ENCODE measurements at places on chromosomes 3 and 15.
A peak's percentile ranks its signal among the peaks of the same experiment; 100 is the strongest.

DNA sequence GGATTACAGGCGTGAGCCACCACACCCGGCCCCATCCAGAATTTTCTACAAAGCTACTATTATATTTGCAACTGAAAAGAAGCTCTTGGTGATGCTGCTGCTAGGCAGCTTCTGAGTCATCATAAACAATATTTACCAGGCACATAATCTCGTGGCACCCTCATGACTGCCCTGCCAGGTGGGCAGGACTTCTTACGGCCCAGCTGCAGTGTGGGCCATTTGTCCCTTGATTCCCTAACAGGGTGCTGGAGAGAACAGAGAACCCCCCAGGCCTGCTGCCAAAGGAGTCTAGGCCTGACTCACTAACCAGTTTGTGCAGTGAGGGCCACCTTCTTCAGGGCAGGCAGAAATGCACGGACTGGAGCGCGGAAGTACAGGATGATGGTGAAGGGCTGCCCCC, 4.9 kb downstream of the EPB42 start:
- no peak for DNase-seq

DNA sequence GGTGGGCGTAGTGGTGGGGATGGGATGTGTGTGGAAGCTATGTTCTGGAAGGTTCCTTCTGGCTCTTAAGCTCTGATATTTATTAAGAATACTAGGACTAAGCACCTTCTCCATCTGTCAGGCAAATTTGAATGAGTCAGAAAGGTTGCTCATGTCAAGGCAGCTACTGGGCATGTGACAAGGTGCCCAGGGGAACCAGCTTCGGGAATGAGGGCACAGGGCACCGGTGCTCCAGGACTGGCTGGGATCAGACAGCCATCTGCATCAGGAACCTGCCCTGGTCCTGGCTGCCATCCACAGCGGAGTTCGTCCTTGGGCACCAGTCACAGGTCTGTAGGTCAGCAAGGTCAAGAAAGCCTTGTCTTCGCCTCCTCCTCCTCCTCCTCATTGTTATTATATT, 32.5 kb downstream of the CA12 start:
- no peak for DNase-seq

DNA sequence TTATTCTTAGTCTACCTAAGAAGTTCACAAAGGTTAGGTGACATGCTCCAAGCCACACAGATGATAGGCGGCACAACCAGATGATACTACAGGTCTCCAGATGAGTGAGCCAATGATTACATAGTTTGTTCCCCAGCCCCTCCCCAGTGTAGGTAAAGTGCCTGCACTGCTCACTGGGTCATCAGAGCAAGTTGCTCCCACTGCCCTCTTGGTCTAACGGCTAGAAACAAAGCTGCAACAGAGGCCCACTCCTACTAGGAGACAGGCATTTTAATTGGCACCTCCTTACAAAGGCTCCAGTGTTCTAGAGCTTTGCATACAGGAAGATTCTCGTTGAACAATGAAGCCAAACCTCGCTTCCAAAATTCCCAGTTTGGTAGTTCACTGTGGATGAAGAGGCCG, 47.3 kb downstream of the TMEM44 start:
- no peak for DNase-seq

DNA sequence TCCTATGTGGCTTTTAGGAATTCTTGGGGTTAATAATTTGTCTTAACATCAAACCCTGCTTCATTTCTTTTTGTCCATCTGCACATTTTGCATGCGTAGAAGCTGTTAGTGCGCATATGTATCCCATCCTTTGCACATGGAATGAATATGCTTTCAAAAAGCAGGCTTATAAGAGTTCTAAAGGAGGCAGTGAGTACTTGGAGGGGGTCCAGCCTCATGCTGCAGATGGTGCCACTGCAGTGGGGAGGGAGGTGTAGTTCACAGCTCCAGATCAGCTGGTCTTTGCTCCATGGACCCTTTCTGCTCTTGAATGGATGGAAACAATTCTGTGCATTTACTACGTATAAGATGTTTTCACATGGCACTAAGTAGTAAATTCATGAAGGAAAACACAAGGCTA, 20.7 kb upstream of the SSR3 start:
- DNase-seq: no peak

DNA sequence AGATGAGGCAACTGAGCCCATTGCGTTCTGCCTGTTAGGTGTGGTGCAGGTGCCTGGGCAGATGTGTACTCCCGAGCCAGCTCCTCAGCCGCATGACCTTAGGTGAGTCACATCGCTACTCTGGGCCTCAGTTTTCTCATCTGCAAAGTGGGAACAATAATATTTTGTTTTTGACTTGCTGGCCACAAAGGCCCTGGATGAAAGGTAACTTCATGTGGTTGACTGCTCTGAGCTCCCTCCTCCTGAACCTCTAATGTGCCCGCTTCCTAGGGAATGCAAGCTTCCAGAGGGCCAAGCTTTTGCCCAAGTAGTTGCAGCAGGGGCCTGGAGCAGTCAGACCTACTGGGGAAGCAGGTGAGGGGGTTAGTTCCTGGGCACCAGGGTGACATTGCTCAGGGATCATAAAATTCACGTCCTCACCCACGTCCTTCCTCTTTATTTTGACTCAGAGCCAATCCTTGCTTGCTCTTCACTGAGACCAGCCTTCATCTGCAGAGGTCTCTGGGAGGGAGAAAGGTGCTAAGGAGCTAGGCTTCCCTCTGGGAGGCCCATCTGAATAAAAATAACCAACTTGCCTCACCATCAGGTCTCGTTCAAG, 149.0 kb upstream of the TLE3 start:
- no peak for DNase-seq

DNA sequence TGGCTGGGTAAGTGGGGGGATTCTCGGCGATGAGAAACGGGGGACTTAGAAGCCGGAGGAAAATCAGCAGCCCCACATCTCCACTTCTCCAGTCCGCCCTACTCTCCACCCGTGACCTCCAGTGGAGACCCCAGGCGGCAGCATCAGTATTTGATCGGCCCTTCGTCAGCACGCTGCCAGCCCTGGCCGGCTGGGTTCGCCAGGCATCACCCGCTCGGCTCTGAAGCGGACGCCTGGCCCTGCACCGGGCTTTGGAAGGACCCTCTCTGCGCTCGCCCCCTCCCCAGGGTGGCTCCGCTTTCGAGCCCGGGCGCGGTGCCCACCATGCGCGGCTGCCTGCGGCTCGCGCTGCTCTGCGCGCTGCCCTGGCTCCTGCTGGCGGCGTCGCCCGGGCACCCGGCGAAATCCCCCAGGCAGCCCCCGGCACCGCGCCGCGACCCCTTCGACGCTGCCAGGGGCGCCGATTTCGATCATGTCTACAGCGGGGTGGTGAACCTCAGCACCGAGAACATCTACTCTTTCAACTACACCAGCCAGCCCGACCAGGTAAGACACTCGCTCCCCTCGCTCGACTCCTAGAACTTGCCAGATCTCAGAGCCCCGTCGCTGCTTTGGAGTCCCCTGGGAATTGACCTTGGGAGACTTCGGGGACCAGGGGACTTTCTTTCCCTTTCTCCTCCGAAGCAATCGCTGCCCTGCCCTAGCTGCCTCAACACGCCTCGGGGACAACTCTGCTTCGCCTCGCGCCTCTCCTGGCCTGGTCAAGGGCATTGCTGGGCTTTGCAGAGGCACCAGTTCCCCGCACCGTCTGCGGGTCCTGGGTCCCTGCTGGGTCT, 561 bp downstream of the SIDT1 start:
- DNase-seq: peak; percentile 17

- DNase-seq: no peak
Observed at GRCh38 chr15:101258238-101259144, 6.6 kb upstream of the CHSY1 start.

DNA sequence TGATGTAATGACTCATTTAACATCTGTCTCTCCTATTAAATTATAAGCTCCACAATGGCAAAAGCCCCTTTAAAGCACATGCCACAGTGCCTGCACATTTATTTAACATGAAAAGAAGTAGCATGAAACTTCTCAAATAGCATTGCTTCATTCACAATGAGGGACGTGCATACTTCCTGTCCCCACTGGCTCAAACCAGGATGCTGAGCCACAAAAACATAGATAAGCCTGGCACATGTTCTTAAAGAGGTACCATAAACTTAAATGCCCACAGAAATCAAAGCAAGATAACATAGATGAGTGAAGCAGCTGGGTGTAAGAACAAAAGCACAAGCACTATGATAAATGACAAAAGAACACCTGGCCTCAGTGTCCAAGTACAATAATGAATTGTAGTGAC, 3.8 kb downstream of the TP53BP1 start:
- DNase-seq: no peak

GRCh38 chr3:46378426-46378942, 7.7 kb downstream of the CCR5 start:
- DNase-seq: peak; percentile 30

- DNase-seq: no peak
Observed at GRCh38 chr3:107241217-107241616, 136.0 kb upstream of the CCDC54 start.
